Sigmoid colon (tissue), 7 donors: ENCODE measurements at places on chromosomes 3 and 15. TPM values are rescaled to one million over a fixed set of nuclear protein-coding genes. Genes with fewer than 3 reads are reported as not detected.

IQCH gene
- 2.3 TPM for polyA plus RNA-seq

GRCh38 chr3:68504201-68504600, 428.1 kb downstream of the TAFA4 start:
- DNase-seq, result no peak

GRCh38 chr3:111858642-111859041, 423 bp upstream of the PHLDB2 start:
- no peak for DNase-seq

SCAANT1 gene
- not detected for polyA plus RNA-seq

SEC22C gene
- polyA plus RNA-seq, result 11.3 TPM

GPR176 gene
- 0.60 TPM for polyA plus RNA-seq

GRCh38 chr3:177694951-177695350, 497.7 kb upstream of the TBL1XR1 start:
- no peak for DNase-seq

GRCh38 chr15:62803856-62804400, 238.6 kb upstream of the TPM1 start:
- no peak for DNase-seq

DNA sequence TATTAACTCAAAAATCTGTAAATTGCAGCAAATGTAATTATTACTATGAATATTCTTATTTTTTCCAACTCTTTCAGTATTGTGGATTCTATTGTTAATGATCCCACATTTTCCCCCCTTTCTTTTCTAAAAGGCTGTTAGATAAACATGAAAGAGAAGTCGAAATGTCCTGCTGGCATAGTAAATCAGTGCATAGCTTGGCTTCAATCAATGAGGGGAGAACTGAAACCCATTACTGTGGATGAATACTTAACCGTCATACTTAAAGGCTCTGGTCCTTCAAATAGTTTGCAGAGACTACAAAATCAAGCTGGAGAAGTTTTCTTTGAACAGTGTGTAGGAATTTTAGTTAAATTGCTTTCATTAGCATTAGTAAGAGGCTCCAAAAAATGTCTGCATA, 667.9 kb downstream of the CADM2 start:
- DNase-seq, result no peak

GRCh38 chr15:39462691-39463090, 118.2 kb upstream of the THBS1 start:
- no peak for DNase-seq

PTPRG gene
- 8.7 TPM for polyA plus RNA-seq
